ENCODE measurements at places on chromosomes 1 and 21.

DNA sequence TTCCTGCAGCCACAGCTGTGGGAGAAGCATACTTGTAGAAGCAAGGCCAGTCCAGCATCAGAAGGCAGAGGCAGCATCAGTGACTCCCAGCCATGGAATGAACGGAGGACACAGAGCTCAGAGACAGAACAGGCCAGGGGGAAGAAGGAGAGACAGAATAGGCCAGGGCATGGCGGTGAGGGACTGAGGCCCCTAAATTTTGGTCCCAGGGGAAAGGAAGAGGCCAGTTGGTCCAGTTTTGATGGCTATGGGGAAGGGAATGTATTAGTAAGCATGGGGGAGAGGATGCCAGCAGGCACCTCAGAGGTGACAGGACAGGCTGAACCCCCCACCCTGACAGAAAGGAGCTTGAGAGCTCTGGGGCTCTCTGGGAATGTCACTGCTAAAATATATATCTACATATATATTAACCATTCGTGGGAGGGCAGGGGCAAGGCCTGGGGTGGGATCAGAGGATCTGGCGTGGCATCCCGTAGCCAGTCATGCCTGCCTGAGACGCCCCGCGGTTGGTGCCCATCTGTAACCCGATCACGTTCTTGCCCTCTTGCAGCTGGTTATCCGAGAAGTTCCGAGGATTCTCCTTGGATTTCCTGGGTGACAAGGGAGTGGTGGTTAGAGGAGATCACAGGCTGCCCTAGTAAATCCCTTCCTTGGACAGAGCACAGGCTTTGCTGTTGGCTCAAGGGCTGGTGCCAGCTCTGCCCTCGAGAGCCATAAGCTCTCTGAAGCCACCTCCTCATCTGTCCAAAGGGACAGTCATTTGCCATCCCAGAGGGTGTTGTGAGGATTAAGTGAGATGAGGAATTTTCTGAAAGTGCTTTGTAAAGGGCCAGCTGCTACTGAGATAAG, 6.7 kb downstream of the TAGLN2 start:
- no peak for DNase-seq

- DNase-seq, result no peak
These were observed 183.6 kb upstream of the L1TD1 start for GRCh38 chr1:62011006-62011405.

- DNase-seq, result no peak
These were observed 6.8 kb upstream of the TADA1 start for GRCh38 chr1:166882893-166883292.

GRCh38 chr1:33334081-33334552, 13.2 kb upstream of the A3GALT2 start:
- peak; percentile 49 for DNase-seq

- no peak for DNase-seq
These were observed 121.1 kb upstream of the CAMK1G start for GRCh38 chr1:209462433-209462832.

- no peak for DNase-seq
These were observed 646 bp downstream of the MAPKAPK2 start for GRCh38 chr1:206685334-206685768.

DNA sequence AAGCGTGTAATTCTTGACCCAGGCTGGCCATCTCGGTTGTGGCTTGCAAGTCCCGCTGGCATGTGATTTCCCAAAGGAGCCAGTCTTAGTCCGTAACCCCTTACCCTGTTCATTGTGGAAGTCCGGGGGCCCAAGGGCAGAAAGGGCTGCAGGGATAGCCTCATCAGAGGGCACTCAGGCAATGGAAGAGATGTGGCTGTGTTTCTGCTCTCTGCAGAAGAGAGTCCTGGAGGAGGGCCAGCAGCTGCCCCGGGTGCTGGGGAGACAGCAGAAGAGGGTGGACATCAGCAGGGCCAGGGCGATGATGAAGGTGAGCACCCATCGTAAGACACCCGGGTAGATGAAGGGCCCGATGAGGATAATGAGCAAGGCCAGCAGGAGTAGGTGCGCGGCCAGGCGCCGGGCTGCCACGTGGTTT, 830 bp downstream of the RNF186 start:
- no peak for DNase-seq
